ENCODE measurements at places on chromosomes 5 and 9.

DNA sequence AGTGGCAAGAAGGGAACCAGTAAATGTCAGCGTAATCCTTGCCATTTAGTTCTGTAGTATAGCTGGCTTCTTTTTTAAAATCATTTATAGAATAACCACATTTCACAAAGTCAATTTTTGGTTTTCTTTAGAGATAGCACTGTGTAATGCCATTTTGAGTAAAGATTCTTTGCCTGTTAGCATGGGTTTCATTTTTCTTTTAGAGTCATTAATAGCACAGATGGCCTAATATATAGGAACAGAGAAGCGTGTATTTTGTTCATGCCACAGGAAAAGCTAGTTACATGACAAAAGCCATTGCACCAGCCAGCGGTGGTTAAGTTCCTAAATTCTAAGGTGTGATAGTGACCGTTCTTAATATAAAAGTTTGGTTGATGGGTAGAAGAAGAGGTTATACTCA lies 1363.9 kb downstream of the MAT2B start:
- no peak for DNase-seq

GRCh38 chr5:80919678-80920196 lies 40.4 kb upstream of the RASGRF2 start:
- no peak for DNase-seq

DNA sequence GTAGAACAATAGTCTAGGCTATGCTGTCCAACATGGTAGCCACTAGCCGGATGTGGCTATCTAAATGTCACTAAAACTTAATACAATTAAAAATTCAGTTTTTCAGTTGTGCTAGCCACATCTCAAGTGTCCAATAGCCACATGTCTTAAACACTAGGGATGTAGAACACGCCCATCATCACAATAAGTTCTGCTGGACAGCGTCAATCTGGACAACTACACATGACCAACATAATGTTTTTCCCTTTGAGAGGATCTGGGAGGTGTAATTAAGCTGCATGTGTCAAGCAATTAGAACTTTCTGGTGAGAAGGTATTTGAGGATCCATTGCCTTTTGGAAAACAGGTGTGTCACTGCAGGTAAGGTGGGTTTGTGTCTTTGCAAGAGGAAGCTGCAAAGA lies 424.6 kb upstream of the WWC1 start:
- DNase-seq, result no peak

- no peak for DNase-seq
Measured at GRCh38 chr9:113131689-113132151, 19.1 kb upstream of the SLC31A2 start.

GRCh38 chr5:78557601-78558000 lies 91.0 kb downstream of the LHFPL2 start:
- DNase-seq, result no peak

GRCh38 chr9:123391946-123392345 lies 35.9 kb downstream of the CRB2 start:
- DNase-seq, result no peak

DNA sequence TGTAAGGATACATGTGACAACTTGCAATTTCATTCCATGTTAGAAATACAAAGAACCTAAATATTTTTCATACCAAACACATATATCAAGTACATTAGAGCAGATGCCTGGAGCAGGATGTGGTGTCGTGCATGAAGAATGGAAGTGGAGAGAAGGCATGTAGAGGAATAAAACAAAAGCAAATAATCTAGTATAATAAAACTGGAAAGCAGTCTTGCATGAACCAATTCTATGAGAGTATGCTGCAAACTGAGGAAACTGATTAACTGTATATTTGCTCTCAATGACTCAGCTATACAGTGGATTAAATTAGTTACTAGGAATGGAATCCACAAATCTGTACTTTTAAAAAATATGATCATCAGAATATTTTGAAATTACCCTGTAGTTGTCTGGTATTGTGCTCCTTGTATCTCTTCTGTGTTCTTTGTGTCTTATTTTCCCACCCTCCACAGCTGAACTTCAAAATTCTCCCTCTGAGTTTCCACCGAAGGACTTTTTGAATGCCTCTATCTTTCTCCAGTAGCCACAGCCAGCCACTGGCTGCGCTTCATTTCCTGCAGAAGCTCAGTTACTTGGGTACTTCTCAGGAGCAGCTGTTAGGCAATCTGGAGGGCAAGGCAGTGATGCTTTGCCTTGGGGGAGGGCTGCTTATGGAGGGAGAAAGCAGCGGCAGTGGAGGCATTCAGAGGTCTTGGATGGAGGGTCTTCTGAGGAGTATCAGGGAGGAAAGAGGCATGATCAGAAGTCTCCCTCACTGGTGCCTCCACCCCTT lies 608.0 kb downstream of the BRINP1 start:
- DNase-seq, result no peak

DNA sequence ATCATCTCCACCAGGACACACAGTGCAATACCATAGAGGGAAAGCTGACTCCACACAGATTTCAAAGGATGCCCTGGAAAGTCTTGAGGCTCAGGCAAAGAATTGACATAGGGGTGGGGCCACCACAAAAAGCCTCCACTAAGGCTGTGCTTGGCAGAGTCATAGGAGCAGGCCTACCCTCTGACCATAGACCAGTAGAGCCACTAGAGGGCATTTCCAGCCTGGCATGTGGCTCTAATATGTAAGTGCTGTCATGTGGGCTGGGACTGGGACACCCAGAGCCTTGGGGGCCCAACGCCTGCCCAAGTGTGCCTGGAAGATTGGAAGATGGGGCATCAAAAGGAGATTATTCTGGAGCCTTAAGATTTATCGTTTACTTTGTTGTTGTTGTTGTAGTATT lies 726.0 kb downstream of the DNAH5 start:
- no peak for DNase-seq

- DNase-seq, result no peak
Measured at GRCh38 chr5:55370291-55370925, 62.6 kb downstream of the MTREX start.

Measured in stimulated activated CD4-positive, alpha-beta T cell treated with anti-CD3 and anti-CD28 coated beads, Interleukin-15, amount 100 ng/mL, for 1 hour (primary cell).